ENCODE measurements at places on chromosomes 12 and 14. TPM values are rescaled to one million over a fixed set of nuclear protein-coding genes. Genes with fewer than 3 reads are reported as not detected.
A peak's percentile ranks its signal among the peaks of the same experiment; 100 is the strongest.

The LYZ gene
- 180 TPM for total RNA-seq

The TAPBPL gene
- total RNA-seq: 29.3 TPM

The ADGRD1 gene
- total RNA-seq: 97.6 TPM

- DNase-seq: no peak
- H3K4me3 ChIP-seq: no peak overlapping the region
- H3K4me1 ChIP-seq: no peaks in the 10 kb centered on the region
These were observed 10.8 kb downstream of the RTRAF start for GRCh38 chr14:52000019-52000582.

DNA sequence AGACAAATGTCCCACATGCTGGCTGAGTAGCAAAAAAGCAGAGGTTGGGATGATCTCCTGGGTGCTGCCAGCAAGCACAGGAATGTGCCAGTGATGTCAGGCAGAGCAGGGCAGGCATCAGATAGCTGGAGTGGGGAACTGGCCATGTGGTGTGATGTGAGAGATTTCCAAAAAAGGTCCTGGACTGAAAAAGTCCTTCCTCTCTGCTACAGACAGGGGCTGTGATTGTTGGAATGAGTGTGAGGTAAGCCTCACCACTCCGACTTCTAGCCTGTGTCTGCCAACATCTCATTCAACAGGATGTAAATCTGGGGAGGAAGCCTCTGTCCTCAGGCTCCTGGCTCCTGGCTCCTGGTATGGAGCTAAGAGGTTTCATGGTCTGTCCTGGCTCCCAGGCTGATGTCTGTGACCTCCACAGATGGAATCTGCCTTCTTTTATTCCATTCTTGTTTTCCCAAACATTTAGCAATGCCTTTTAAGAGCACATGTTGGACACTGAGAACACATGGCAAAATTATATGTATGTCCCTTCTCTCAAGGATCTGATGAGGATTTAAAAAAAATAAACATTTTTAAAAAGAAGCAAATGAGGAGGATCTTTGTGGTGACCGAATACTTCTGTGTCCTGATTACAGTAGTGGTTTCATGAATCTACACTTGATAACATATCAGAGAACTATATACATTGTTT is 50.1 kb upstream of the STK38L start:
- no peaks in the 10 kb centered on the region for H3K36me3 ChIP-seq
- DNase-seq: peak; percentile 82
- H3K4me1 ChIP-seq: peaks cover 10% of the 10 kb centered on the region

- no peak overlapping the region for H3K27ac ChIP-seq
- H3K36me3 ChIP-seq: no peaks in the 10 kb centered on the region
- no peaks in the 10 kb centered on the region for H3K4me1 ChIP-seq
- DNase-seq: no peak
- H3K27me3 ChIP-seq: no peaks in the 10 kb centered on the region
These were observed 167.4 kb upstream of the RGS6 start for GRCh38 chr14:71764701-71765382.

DNA sequence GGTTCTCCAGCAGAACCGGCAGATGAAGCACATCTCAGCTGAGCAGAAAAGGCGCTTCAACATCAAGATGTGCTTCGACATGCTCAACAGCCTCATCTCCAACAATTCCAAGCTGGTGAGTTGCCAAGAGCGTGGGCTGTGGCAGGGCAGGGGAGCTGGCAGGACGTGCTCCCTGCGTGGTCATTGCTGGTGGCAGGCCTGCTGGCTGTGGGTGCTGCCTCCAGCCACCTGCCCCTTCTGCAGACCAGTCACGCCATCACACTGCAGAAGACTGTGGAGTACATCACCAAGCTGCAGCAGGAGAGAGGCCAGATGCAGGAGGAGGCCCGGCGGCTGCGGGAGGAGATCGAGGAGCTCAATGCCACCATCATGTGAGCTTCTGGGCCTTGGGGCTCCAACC is 35.8 kb downstream of the IL31 start:
- no peak for DNase-seq
- H3K4me1 ChIP-seq: no peaks in the 10 kb centered on the region
- H3K36me3 ChIP-seq: peaks cover 8% of the 10 kb centered on the region
- H3K4me3 ChIP-seq: no peak overlapping the region
- H3K27me3 ChIP-seq: no peaks in the 10 kb centered on the region
